ENCODE measurements at places on chromosomes 7 and 10.

DNA sequence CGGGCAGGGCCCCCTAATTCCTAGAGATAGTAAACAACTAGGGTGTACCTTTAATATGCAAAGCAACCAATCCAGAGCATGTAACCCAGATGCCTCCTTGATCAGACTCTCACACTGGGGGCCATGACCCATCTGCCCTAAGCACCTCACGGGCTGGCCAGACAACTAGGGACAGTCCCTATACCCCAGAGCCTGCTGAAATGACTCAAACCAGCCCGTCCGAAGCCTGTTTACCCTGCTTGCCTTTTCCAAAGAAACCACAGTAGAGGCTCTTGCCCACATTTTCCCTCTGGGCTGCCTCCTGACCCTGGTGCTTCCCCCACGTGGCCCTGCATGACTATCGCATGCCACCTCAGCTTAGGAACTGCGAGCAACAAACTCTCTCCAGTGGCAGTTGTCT, 46.2 kb downstream of the RGS10 start:
- DNase-seq, result no peak

- no peak for DNase-seq
Observed at GRCh38 chr7:134016223-134016941, 110.8 kb upstream of the LRGUK start.

DNA sequence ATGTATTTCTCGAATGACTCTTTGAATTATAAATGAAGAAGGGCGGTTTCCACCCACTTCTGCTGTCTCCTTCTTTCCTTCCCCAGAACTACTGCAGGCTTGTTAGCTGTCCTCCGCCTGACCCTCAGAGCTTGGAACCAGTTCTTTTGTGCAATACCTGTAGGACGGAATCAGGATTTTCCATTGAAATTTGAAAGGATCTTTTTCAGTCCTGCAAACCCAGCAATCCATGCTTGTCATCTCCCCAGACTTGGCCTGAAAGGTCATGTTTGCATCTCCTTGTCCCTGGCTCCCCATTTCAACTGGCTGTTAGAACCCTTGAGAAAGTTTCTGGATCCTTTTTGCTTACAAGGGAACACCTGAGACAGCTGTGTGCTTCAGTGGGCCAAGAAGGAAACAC, 47.5 kb downstream of the PLCE1 start:
- no peak for DNase-seq

DNA sequence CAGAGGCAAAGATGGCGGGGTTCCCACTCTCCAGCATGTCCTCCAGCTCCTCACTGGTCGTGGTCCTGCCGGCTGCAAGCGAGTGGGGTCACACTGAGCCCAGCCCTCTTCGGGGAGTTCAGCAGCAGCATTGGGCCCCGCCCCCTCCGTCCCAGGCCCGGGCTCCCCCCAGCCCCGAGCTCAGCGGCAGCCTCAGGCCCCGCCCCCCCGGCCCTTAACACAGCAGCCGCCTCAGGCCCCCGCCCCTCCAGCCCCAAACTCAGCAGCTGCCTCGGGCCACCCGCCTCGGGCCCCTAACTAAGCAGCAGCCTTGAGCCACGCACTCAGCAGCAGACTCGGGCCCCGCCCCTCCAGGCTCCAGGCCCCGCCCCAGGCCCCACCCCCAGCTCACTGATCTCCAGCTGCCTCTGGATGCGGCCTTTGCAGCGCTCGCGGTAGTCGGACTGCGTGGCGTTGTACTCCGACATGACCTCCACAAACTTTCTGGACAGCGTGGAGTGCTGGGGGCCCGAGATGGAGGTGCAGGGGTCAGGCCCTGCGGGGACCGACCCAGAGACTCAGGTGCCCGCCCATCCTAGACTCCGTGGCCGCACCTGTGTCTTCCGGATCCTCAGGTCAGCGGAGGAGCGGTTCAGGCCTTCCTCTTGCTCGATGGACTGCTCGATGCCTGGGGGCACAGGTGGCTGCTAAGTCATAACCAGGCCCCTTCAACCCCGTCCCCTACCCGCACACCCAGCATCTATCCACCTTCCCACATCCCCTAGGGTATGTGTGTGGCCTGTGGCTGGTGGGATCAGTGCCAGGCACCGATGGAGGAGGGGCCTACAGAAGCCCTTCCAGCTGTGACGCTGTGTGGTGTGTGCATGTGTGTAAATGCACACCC, 15.5 kb downstream of the STX1A start:
- DNase-seq, result no peak

Measured in NCI-H1417 treated with DMSO at 0.1 percent for 48 hours (cell line).